ENCODE measurements at places on chromosomes 4 and X.

- no peak for DNase-seq
Observed at GRCh38 chr4:186722796-186723291, 812 bp downstream of the FAT1 start.

- DNase-seq: no peak
Observed at GRCh38 chr4:173328236-173328901, 5.8 kb downstream of the HMGB2 start.

GRCh38 chr4:86872135-86872534, 20.1 kb downstream of the C4orf36 start:
- DNase-seq: no peak

- no peak for DNase-seq
Observed at GRCh38 chr4:25454476-25454875, 77.4 kb downstream of the ANAPC4 start.

DNA sequence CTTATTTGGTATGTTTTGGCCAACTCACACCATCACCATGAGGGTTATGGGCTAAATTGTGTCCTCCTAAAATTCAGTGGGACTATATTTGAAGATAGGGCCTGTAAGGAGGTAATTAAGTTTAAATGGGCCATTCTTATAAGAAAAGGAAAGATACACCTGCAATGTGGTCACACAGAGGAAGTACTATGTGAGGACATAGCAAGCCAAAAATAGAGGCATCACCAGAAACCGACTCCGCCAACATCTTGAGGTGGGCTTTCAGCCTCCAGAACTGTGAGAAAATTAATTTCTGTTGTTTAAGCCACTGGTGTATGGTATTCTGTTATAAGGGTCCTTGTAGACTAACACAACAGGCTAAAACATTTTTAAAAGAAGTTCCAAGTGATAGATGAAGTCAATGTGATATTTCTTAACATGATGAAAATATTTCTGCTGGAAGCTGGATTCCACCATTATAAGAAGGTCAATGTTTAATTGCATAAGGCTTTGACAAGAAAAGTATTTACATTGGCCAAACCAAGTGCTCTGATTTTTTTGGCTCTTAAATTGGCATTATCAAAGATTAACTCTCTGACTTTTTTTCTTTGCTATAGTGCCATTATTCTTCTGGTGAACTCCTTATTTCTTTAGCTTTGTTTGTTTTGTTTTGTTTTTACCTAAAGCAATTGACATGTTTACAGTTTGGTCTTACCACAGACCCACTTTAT, 540.9 kb downstream of the PPARGC1A start:
- no peak for DNase-seq

GRCh38 chr4:105542039-105542438, 10.4 kb upstream of the ARHGEF38 start:
- no peak for DNase-seq

DNA sequence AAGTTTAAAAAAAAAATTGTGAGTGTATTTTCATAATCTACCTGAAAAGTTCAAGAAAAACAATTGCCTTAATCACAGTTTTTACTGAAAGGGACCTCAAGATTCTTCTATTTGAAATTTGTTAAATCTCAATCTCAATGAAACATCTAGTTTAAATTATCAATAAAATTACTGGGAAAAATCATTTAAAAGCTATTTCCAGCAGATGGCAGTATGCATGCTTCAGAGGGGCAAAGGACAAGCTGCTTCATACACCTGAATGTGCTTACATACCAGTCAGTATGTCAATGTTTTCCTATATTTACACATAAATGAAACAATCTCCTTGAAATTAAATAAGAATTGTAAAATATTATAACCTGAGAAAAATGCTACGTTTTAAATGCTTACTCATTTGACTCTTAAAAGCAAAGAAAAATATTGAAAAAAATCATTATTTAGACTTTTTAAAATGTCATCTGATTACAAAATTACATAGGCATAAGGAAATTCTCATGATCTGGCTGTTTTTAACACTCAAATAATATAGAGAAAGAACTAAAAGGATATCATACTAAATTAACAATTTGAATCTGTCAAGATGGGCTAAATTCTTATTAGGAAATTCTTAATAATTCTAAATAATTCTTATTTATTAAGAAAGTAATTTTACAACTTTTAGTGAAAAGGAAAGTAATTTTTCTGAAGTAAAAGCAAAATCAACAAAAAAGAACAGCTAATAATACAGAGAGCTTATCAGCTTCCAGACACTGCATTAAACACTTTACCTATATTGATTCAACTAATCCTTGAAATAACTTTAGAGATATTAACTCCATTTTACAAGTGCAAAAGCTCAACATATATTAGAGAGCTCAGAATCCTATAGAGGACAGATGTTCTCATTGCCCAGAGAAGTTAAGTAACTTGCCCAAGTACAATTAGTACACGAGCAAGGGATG, 242.1 kb downstream of the ADAMTS3 start:
- no peak for DNase-seq
